A549 treated with Hydrocortisone at 1 μM for 4 hours (cell line): ENCODE measurements at places on chromosomes 2 and 18. TPM values are rescaled to one million over a fixed set of nuclear protein-coding genes. Genes with fewer than 3 reads are reported as not detected.

Gene LBX2
- 2.4 to 4.3 TPM (median 3.6 TPM) in 5 replicates for total RNA-seq

Gene FSHR
- not detected in 5 replicates for total RNA-seq

Gene SPP2
- not detected in 5 replicates for total RNA-seq

Gene ACMSD
- not detected in 5 replicates for total RNA-seq

Gene STRADB
- total RNA-seq = 22.6 to 27.8 TPM (median 25.5 TPM) in 5 replicates

Gene MATN3
- 11.9 to 19.5 TPM (median 17.0 TPM) in 5 replicates for total RNA-seq

Gene ONECUT2
- total RNA-seq = 0.26 to 0.51 TPM (median 0.35 TPM) in 5 replicates

Gene NEU2
- total RNA-seq = not detected in 5 replicates

Gene TMEM200C
- not detected in 5 replicates for total RNA-seq

Gene TFCP2L1
- total RNA-seq = 18.4 to 26.2 TPM (median 22.4 TPM) in 5 replicates

Gene SNORC
- total RNA-seq = 2.4 to 11.7 TPM (median 10.1 TPM) in 5 replicates

Gene LRRTM4
- total RNA-seq = not detected in 5 replicates

Gene DNAJC5G
- total RNA-seq = not detected in 5 replicates

Gene PLGLB1
- total RNA-seq = 0.36 to 0.82 TPM (median 0.49 TPM) in 5 replicates

Gene SAG
- total RNA-seq = not detected in 5 replicates

Gene FIGN
- total RNA-seq = 1.7 to 2.7 TPM (median 2.0 TPM) in 5 replicates

Gene OR6B2
- total RNA-seq = not detected in 5 replicates

Gene CRYBA2
- not detected in 5 replicates for total RNA-seq

Gene SLC1A4
- total RNA-seq = 10.0 to 11.1 TPM (median 10.5 TPM) in 5 replicates

Gene ZNF396
- 0.66 to 0.88 TPM (median 0.78 TPM) in 5 replicates for total RNA-seq

Gene CPLX4
- not detected in 5 replicates for total RNA-seq

Gene CTNNA2
- 0.15 to 0.36 TPM (median 0.21 TPM) in 5 replicates for total RNA-seq

Gene RNU2-63P
- not detected in 5 replicates for total RNA-seq

Gene TLK1
- 19.2 to 31.9 TPM (median 22.6 TPM) in 5 replicates for total RNA-seq

Gene CFAP53
- 0.10 to 0.38 TPM (median 0.30 TPM) in 5 replicates for total RNA-seq

Gene SLC25A52
- not detected in 5 replicates for total RNA-seq

Gene TLX2
- 0.08 to 0.35 TPM (median 0.27 TPM) in 5 replicates for total RNA-seq

Gene SRD5A2
- 0.02 to 0.06 TPM (median 0.03 TPM) in 5 replicates for total RNA-seq

Gene MC2R
- not detected in 5 replicates for total RNA-seq

Gene ST6GAL2
- 10.3 to 19.6 TPM (median 13.8 TPM) in 5 replicates for total RNA-seq

Gene RNF125
- total RNA-seq = 0.21 to 0.32 TPM (median 0.23 TPM) in 5 replicates

Gene PLEK
- total RNA-seq = not detected in 5 replicates

Gene ATG16L1
- total RNA-seq = 38.2 to 44.9 TPM (median 40.5 TPM) in 5 replicates

Gene PLCD4
- total RNA-seq = 0.24 to 0.77 TPM (median 0.47 TPM) in 5 replicates

Gene C2orf80
- total RNA-seq = not detected in 5 replicates
